ENCODE measurements at places on chromosomes 1 and 21.

DNA sequence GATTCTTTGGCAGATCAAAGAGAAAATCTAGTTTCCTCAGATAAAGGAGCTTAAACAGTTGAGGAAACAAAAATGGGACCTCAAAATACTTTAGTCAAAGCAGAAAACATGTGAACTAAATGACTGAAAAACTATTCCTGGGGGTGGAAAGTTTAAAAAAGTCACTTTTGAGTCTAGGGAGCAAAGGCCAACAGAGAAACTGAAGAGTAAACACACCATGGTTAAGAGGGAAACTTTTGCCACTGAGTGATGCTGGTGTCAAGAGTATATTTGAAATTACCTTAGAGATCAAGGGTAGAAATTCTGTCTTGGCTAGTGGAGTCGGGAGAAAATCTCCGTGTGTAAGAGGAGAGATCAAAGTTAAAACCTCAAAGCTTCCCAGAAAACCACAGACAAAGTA, 501.2 kb upstream of the ADGRL4 start:
- DNase-seq = no peak

DNA sequence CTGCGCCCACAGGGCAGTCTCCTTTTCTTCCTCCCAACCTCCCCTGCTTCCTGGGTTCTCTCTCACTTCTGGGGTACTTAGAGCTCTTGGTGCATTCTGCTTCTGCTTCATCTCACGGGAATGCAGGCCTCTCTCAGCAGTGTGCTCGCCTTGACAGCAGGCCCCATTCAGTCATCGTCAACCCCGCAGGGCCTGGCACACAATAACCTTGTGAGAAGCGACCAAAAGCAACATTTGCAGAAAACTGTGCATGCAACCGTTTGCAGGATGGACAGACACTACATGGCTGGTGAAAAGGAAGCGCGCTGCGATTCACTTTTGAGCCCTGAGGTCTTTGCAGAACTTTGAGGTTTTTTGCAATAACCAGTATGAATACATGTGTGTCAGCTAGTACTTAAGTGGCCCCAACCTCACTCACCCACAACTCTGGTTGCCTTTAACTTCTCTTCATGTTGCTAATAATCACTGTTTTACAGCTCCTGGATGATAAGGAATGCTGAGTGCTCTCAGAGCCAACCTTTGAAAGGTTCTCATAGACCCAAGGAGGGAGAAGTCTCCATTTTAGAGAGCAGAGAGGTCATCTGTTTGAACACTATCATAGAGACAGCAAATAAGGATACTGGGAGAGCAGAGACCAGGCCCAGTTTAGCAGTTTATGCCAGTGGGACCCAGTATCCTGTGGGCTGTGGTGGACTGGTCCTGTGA, 2.5 kb upstream of the CD160 start:
- peak; percentile 62 for DNase-seq

- no peak for DNase-seq
Measured at GRCh38 chr1:176144526-176144925, 62.6 kb downstream of the COP1 start.

DNA sequence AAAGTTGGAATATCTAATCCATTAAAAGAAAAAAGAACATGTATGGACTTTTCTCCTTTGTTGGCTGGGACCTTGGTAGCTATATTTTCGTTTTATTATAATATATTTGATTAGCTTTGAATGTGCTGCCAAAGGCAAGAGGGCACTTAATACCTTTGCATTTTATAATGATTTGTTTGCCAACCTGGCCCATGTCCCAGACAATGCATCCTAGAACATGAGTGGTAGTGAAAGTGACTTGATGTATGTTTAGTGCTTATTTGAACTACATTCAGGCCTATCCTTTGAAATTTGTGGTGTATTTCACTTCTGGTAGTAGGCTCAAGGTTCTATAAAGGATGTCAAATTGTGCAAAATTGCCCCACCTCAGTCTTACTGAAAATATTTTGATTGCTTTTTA, 25.9 kb downstream of the CACHD1 start:
- DNase-seq = no peak

DNA sequence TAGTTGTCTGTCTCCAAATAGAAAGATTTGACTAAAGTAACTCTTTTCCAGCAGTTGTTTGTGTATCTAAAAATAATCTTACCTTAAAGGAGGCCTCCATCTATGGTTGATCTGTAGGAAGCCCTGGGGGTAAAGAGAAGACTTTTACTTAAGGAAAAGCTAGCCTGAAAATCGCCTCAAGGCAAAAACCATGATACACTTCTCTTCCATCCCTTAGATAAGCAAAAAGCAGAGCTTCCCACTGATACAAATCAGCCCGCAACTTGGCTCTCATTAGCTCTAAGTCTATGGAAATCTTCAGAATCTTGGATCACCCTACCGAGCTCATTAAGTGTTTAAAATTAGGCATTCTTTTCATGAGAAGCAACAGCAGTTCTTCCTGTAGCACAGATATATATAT, 576.9 kb upstream of the PTBP2 start:
- DNase-seq = no peak

- peak; percentile 18 for DNase-seq
Measured at GRCh38 chr1:17575797-17576518, 36.5 kb downstream of the ARHGEF10L start.

- no peak for DNase-seq
Measured at GRCh38 chr1:186740324-186740723, 60.1 kb upstream of the PTGS2 start.

GRCh38 chr1:116570358-116571214, at the start of gene CD58:
Gene CD58 (minus strand): TSS chr1:116571026. CDS start chr1:116570972, 54 bp downstream.
- DNase-seq = peak; percentile 37

- DNase-seq = no peak
Measured at GRCh38 chr1:17907999-17908398, 152.9 kb downstream of the ACTL8 start.

GRCh38 chr1:12125422-12126355, 41.1 kb upstream of the TNFRSF1B start:
- DNase-seq = no peak

- no peak for DNase-seq
Measured at GRCh38 chr1:206949208-206949607, 2.9 kb upstream of the PIGR start.

GRCh38 chr1:3705341-3705950, 46.8 kb upstream of the CCDC27 start:
- no peak for DNase-seq

GRCh38 chr1:189206617-189207016, 1271.0 kb downstream of the BRINP3 start:
- no peak for DNase-seq

GRCh38 chr1:203121186-203122015, 6.1 kb upstream of the ADORA1 start:
- DNase-seq = no peak

- DNase-seq = no peak
Measured at GRCh38 chr21:43719748-43720538, 1.0 kb downstream of the PDXK start.

DNA sequence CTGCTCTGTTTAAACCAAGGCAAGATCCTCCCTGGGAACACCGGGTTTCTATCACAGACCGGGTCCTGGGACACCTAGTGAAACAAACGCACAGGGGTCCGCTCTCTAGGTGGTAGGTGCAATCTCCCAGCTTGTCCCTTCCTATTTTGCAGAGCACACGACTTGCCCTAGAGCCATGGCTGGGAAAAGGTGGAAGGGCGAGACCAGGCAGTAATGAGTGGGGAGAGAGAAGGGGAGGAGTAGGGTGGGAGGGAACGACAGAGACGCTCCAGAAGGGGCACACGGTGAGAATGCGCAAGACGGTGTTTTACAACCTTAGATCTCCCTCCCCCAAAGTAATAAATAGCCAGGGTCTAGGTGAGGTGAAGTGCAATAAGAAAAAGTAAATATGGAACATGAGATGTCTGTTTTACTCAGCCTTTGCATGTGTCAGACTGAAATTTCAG, 9.3 kb upstream of the ARHGAP29 start:
- peak; percentile 57 for DNase-seq

DNA sequence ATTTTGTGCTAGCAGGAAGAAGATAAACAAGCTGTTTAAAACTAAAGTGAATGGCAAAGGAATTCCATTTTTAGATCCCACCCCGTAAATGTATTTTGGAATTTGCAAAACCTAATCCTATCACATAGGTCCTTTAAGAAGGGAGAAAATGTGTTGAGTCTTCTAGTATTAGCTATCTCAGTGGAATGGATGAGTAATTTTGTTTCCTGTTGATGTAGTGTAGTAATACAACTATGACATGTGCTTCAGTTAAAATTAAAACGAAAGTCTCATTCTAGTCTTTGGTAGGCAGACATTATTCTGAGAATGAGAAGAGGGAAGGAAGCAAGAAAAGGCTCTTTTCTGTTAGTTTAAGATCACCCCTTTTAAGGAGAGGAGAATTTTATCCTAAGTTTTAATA, 265.9 kb upstream of the C1orf105 start:
- DNase-seq = no peak

GRCh38 chr1:156122519-156123355, 8.2 kb downstream of the LMNA start:
- DNase-seq = peak; percentile 74

- peak; percentile 97 for DNase-seq
Measured at GRCh38 chr1:15014516-15014915, 139.0 kb upstream of the TMEM51 start.

- peak; percentile 38 for DNase-seq
Measured at GRCh38 chr1:245946905-245947304, 560.2 kb downstream of the SMYD3 start.

- DNase-seq = no peak
Measured at GRCh38 chr1:42006836-42007235, 88.1 kb upstream of the HIVEP3 start.

- DNase-seq = no peak
Measured at GRCh38 chr21:37231249-37231645, 35.9 kb downstream of the VPS26C start.

DNA sequence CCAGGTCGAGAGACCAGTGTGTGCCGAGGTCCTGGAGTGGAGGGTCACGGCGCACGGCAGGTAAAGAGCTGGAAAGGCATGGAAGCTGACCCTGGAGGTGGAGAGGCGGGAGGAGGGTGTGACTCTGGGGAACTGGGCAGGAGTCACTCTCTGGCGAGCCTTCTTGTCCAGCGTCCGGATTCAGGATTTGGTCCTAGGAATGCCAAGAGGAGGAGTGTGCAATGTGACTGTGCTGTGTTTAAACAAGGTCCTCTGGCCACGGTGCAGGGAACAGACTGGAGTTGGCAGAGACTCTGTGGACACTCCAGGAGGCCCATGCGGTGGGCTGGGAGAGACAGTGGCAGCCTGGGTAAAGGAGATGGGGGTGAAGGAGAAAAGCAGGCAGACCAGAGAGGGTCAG, 64.2 kb upstream of the CASZ1 start:
- no peak for DNase-seq

GRCh38 chr1:236120721-236121153, 21.6 kb upstream of the GPR137B start:
- no peak for DNase-seq

- DNase-seq = no peak
Measured at GRCh38 chr1:166811691-166812090, 27.6 kb upstream of the POGK start.

DNA sequence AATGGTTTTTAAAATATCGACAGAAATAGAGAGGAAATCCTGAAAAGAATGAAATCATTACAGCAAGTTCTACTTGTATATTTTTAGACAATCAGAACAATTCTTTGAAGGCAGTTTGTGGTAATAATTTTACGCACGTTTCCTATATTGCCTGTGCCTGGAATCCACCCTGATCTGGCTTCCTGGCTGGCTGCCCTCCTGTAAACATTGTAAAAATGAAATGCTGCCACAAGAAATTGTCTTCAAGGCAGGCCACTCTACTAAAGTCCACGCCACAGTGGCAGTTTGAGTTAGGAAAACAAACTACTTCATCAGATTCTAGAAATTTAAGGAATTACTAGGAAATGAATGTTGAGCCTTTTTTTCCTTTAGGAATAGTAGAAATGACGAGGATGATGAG, 454.5 kb upstream of the NR5A2 start:
- no peak for DNase-seq

GRCh38 chr1:152107984-152108881, 7.0 kb downstream of the TCHH start:
- DNase-seq = no peak

GRCh38 chr21:44398499-44398898, 45.1 kb downstream of the TRPM2 start:
- DNase-seq = no peak

DNA sequence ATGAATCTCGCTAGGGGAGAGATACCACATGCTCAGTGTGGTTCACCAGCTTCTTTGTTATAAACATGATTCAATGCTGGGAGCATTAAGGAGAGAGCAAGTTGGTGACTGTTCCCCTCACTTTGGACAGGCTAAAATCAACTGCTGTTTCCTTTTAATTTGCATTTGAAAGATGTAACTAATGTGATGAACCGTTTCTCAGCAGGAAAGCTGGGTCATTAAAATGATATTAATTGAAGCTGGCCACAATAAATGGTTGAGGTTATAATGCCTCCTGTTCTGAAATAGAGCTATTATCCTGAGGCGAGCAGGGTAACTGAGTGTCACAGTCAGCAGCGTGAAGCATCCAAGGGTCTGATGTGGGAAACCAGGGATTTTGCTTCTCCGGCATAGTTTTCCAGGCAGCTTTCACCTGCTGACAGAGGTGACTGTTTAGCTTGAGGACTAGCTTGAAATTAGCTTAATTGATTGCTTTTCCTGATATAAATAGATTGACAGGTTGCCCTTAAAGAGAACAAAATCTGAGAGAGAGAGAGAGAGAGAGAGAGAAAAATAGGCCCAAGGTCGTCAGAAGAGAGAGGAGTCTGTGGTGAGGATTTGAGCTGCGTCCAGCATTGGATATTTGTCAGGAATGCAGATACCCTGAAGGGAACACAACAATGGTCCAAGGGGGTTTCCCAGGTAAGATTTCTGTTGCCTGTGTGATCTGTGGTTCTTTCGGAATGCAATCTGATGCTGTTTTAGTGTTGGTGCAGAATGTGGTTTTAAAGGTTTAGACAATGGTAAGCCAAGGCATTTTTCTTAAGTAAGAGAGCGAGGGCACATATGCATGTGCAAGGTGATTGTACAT, 209.7 kb downstream of the PATJ start:
- DNase-seq = peak; percentile 78

DNA sequence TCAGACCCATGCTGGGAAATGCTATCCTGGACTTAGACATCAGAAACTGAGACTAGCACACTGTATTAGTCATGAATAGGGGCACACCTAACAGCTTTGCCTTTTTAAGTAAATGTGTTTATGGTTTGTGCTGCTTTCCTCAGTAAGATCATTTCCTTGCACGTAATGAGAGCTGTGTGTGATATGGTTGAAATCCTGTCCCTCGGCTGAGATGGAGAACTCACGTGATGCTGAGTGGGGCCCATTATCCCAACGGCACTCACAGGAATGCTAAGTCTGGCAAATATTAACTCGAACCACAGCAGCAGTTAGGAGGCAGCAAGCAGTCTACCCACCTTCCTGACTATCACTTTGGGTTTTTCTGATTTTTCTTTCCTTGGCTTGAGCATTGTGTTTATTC, 38.2 kb downstream of the BCL9 start:
- DNase-seq = no peak
